ENCODE measurements at places on chromosomes 11 and 22.

GRCh38 chr11:74090701-74091100, 80.1 kb downstream of the C2CD3 start:
- no peak for DNase-seq

DNA sequence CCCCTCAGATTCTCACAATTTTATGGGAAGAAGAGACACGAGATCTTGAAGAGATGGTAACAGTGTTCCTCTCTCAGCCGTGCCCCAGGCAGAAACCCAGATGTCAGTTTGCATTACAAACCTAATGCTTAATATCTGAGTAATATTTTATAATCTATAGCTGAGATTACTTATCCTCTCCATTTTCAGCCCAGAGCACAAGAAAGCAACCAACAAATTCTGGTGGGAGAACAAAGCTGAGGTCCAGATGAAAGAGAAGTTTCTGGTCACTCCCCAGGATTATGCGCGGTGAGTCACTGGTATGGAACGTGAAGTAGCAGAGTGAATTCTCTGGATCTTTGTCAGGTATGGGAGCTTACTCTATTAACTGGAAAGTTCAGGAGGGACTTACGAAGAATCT, 884 bp downstream of the CENATAC start:
- no peak for DNase-seq

DNA sequence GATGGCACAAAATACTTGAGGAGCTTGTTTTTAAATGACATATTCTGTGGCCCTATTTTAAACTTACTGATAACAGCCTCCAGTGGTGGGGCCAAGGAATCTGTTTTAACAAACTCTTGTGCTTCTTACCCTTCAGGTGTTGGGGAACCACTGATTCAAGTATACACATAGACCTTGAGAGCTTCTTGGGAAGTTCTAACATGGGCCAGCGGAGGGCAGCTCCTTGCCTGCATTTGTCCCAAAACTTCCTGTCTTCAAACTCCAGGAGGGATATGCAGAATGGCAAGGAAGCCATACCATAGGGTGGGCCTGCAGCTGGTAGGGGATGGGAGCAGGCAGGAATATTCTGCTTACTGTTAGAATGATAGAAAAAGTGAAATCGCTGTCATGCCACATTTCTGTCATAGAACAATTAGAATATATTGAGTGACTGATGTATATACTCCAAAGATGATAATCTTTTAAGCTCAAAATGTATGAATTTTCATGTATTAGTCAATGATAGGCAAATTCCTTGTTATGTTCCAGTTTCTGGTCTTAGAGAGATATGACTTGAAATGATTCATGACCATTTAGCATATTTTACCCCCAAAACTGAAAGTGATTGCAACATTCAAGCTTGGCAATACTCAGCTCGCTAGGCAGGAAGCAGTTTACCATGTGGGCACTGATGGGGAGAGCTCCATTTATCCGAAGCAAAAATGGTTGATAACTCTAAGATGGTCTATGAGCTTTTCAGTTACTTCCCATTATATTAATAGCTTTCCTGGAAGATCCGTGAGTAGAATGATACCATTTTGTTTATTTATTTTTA, 9.2 kb downstream of the EXT2 start:
- no peak for DNase-seq

- no peak for DNase-seq
Observed at GRCh38 chr22:19483481-19484244, 3.9 kb downstream of the CDC45 start.

DNA sequence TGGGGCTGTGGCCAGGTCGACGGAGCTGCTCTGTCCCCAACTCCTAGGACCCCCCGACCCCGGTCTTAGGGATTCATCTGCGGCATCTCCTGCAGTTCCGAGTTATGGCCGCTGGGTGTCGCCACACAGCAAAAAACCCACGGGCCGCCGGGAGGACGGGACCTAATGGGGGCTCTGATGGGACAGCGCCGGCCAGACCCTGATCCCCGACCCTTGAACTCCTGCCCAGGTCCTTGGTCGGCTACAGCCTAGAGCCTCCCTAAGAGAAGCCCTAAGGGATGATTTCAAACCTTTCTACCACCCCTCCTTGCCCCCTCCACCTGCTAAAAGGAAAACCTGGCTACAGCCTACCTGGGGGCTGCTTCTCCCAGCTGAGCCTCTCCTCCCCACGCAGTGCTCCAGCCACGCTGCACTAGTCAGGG, 30.8 kb upstream of the LRRC10B start:
- no peak for DNase-seq

- DNase-seq: no peak
Observed at GRCh38 chr22:44622147-44622427, 79.9 kb upstream of the PRR5 start.

DNA sequence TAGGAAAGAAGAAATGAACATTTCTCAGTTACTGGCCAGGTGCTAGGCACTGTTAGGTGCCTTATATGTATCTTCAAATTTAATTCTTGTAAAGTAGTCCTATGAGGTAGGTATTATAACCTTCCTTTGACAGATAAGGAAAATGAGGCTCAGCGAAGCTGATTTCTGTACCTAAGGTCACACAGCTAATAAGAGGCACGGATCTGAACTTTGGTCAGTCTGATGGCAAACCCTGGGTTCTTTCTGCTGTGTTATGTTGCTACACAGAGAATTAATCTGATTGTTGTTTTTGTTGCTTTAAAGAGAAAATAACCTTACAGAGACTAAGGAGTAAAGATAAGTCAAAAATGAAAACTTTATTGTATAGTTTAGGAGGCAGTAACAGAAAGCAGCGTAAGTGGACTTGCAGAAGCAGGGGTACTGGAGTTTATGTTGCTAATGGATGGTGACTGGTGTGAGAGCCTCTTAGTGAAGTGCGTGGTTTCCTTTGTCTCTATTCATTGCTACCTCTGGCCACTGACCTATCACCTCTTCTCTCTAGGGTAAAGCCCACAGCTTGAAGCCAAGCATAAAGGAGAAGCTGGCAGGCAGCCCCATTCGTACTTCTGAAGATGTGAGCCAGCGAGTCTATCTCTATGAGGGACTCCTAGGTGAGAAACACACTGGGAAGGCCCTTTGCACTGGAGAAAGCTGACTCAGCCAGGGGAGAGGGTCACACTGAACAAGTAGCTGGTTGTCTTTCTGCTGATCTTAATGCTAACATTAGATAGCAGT, 38.3 kb downstream of the MADD start:
- DNase-seq: no peak

GRCh38 chr11:69654660-69655478, 13.9 kb downstream of the CCND1 start:
- DNase-seq: no peak

All from thoracic aorta (tissue), 2 donors.